ENCODE measurements at places on chromosomes 3 and 15. TPM values are rescaled to one million over a fixed set of nuclear protein-coding genes. Genes with fewer than 3 reads are reported as not detected.

The RAD51 gene
- total RNA-seq: 16.1 TPM

The GATA2 gene
- 3.9 TPM for total RNA-seq

The SYNPR gene
- 0.24 TPM for total RNA-seq

The KCNAB1 gene
- total RNA-seq: 0.42 TPM

The SERPINI2 gene
- total RNA-seq: not detected

The AP3B2 gene
- 10.4 TPM for total RNA-seq

The ACTC1 gene
- 2.0 TPM for total RNA-seq

The CSPG5 gene
- total RNA-seq: 1.5 TPM

The CD200R1 gene
- 0.18 TPM for total RNA-seq

The IQGAP1 gene
- 74.7 TPM for total RNA-seq

The NANOGP8 gene
- total RNA-seq: 221 TPM

The XCR1 gene
- not detected for total RNA-seq

The LRRC34 gene
- 8.5 TPM for total RNA-seq

The LEKR1 gene
- total RNA-seq: 0.38 TPM

The NR2E3 gene
- total RNA-seq: 0.33 TPM

The LRRK1 gene
- 3.3 TPM for total RNA-seq

The CCR8 gene
- not detected for total RNA-seq

The GNAT1 gene
- total RNA-seq: not detected

The RNF123 gene
- 22.1 TPM for total RNA-seq

The ADGRG7 gene
- not detected for total RNA-seq
